ENCODE measurements at places on chromosomes 5 and 9.
A peak's percentile ranks its signal among the peaks of the same experiment; 100 is the strongest.

DNA sequence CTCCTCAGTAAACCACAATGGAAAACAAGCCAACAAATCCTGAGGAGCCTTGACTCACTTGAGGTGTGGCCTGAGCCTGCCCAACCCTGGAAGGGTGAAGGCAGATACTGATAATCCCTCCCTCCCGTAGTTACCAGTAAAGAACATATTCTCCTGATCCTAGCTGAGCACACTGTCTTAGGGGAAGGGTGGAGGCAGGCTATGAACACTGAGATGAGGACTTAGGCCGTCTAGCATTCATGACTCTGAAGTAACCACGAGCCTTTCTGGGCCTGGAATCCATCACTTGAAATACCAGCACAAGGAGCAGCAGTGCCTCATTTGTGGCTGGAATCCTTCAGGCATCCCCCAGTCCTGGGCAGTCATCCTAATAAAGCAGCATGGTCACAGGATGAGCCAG, 124.5 kb upstream of the PRLR start:
- no peak for DNase-seq

- DNase-seq = no peak
These were observed 59.3 kb downstream of the PAX5 start for GRCh38 chr9:36974731-36975130.

- no peak for DNase-seq
These were observed 53.7 kb upstream of the KCNIP1 start for GRCh38 chr5:170450061-170450669.

DNA sequence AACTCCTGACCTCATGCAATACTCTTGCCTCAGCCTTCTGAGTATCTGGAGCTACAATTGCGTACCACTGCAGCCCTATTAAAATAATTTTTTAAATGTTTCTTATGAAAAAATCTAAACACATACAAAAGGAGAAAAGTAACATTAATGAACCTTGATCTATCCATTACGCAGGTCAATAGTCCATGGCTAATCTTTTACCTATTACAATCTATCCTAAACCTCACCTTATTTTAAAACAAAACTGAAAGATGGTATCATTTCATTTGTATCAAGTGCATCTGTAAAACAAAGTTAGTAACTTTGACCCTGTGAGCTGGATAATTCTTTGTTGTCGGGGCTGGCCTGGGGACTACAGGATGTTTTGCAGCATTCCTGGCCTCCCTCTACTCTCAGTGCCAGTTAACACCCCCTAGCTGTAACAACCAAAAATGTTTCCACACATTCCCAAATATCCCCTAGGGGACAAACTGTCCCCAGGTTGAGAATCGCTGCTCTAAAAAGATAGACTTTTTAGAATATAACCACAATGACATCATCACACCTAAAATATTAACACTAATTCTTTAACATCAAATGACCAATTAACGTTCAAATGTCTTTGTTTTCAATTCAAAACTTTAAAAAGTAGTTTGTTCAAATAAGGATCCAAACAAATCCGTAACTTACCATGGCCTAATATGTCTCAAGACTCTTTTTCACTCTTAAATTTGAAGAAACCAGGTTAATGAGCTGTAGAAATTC, 54.8 kb downstream of the RNF38 start:
- no peak for DNase-seq

GRCh38 chr5:179387151-179388110, 42.2 kb upstream of the ADAMTS2 start:
- no peak for DNase-seq

GRCh38 chr9:132725306-132725705, 55.0 kb downstream of the GTF3C4 start:
- no peak for DNase-seq

DNA sequence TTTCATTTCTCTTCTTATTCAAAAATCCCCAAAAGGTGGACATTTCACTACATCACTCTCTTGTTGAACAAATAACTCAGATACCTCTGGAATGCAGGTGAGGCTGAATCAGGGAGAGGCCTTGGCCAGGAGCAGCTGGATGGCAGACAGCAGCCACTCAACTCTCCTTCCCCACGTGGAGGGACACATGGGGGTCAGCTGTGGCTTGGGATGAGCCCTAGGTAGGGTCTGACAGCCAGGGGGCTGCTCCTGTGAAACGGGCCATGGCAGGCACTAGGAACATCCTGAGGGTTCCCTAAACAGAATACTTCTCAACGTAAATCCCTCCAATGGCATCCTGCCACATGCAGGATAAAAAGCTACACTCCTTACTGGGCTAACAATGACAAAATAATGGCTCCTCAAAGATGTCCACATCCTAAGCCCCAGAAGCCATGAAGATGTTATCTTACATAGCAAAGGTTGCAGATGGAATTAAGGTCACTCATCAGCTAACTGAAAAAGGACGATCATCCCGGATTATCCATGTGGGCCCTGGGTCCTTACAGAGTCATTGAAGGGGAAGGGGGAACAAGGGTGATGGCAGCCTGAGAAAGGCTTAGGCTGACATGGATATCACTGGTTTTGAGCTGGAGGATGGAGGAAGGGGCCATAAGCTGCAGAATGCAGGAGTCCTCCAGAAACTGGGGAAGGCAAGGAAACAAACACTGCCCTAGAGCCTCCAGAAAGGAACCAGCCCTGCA, 31.4 kb upstream of the S1PR3 start:
- no peak for DNase-seq

- DNase-seq = no peak
These were observed 11.7 kb upstream of the STING1 start for GRCh38 chr5:139494256-139494655.

- no peak for DNase-seq
These were observed 23.8 kb downstream of the NPR3 start for GRCh38 chr5:32734827-32735378.

DNA sequence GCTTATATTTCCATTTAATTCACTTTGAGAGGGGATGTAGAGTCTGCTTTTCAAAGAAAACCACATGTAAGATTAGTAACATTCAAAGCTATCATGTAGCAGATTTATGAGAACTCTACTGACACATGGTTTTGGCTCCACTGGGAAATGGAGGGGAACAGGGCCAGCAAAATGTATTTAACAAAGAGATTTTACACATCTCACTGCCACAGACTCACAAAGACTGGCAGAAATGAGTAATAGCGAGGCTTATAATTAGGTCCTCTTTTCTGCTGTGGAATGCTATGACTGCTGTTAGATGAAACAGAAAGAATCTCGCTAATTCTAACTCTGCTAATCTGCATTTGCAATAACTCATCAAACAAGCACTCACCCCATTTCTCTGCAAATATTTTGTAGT, 4.5 kb downstream of the DAP start:
- DNase-seq = no peak

DNA sequence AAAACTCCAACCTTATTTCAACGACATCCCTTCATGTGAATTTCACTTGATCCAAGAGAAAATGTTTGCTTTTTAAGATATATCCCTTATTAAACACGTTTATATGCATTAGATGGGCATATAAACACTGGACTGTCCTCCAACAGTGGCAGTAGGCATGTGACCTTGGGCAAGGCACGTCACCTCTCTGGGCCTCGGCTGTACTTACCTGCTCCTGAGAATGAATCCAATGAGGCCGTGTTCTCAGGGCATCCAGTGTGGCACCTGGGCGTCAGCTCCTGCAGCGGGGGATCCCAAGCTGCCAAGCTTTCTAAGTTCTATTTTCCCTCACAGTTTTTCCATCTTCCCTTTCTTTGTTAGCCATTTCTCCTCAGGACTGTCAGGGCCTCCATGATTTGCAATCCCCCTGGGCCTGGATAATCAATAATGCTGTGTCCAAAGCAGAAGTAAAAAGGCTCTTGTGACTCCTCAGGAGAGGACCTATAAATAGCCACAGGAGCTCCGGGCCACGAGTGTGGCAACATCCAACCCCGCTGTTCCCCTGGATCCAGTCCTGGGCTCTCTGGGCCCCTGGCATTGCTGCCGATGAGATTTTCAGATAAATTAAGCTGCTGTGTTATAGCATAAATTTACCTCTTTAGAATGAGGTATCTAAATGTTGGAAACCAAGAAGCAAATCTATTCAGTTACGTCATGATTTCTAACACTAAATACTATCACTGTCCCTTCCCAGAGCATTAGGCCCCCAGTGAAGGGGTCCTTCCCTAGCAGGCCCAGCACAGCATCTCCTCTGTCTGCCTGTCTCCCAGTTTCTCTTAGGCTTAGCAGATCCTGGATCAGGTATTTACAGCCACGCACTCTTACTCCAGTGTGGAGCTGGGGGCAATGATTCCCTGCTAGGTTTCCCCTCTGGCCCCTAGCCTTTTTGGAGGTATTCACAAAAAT, 76.8 kb downstream of the PTPN3 start:
- peak; percentile 39 for DNase-seq

DNA sequence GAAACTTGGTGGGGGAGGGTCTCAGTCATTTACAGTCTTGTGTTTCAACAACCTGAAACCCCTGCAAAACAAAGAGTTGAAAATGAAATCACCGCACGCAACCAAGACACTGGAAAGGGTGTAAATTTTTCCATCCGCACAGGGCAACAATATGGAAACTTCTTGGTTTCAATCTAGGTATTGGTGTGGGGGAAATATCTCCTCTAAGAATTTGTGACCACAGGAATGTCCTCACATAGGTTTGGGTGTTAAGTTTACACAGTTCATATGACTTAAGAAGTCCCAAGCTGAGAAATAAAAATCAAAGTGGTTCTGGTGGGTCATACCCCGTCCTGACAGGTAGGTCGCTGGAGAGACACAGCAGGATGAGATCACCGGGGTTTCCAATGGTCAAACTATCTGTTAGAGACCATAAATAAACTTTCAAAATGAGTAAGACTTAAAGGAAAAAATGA, 51.9 kb upstream of the PIP5K1B start:
- no peak for DNase-seq

- no peak for DNase-seq
These were observed 796.3 kb downstream of the SEMA5A start for GRCh38 chr5:8749556-8749955.

DNA sequence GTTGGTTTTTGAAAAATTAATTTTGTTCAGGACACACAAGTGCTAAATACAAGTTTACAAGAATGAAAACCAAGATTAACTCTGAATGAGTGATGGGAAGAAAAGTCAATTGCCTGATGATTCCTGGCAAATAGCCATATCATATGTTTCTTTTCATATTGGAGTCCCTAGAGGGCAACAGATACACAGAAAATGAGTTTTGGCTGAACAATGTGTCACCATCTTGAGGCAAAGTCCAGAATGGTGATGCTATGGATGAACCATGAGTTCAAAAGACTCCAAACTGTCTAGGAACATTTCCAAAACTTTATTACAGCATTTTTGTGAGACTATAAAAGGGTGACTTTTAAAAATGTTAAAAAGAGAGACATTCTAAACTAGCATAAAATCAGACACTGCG, 382.9 kb downstream of the TMEM161B start:
- DNase-seq = no peak

- no peak for DNase-seq
These were observed 7.3 kb downstream of the GBA2 start for GRCh38 chr9:35741740-35742139.

DNA sequence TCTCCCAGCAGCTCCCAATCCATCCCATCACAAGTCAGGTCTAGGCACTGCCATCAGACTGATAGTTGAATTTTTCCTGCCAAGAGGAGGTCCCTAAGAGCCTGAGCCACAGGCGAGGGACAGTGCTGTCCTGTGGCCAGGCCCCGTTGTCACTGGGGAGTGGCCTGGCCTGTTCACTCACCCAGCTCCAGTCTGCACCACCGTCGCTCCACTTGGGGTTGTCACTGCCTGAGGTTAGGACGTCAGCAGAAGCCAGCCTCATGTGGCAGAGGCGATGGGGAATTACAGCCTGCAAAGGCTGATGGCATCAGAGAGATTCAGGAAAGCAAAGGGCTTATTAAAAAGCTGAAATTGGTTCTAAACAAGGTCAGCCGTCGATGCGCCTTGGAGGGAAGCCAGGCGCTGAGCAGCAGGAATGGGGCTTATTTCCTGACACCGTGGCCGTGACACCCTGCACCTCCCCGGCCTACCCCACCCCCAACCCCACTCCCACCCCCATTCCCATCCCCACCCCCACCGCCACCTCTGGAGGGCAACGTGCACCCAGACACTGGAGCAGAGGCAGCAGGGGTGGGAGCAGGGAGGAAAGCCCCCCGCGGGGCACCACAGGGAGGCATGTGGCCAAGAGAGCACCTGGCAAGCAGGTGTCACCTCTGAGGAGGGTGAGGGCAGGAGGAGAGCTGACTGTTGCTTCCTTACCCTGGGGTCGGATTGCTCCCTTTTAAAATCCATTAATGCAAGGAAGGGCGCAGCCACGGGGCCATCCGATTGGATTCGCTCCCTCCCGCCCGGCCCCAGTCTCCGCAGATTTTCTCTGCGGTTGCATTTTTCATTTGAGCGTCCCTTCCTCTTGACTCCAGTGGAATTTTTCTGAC, 3.1 kb upstream of the DBH start:
- DNase-seq = no peak

DNA sequence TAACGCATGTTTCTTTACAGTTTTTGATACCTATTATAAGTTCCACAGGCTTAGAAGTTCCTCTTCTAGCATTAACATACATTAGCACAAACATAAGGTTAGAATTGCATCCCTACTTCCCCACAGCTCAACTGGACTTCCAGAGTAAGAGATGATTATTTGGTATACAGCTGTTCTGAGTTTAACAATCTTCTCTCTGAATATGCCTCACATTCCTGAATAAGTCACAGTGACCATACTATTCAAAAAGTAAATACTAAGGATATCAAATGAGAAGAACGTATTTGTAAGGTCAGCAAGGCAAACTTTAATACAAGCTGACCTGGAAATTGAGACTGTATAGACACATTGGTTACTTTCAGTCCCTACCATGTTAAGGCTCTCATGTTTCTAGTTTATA, 21.3 kb downstream of the NR6A1 start:
- DNase-seq = no peak
